Uterus (tissue), 4 donors: ENCODE measurements at places on chromosomes 6 and 20.

GRCh38 chr6:54897462-54898189 is 51.1 kb downstream of the FAM83B start:
- no peaks in the 10 kb centered on the region for H3K4me1 ChIP-seq
- no peak for DNase-seq
- H3K27ac ChIP-seq: no peak overlapping the region
- H3K27me3 ChIP-seq: no peaks in the 10 kb centered on the region
- H3K4me3 ChIP-seq: no peak overlapping the region

DNA sequence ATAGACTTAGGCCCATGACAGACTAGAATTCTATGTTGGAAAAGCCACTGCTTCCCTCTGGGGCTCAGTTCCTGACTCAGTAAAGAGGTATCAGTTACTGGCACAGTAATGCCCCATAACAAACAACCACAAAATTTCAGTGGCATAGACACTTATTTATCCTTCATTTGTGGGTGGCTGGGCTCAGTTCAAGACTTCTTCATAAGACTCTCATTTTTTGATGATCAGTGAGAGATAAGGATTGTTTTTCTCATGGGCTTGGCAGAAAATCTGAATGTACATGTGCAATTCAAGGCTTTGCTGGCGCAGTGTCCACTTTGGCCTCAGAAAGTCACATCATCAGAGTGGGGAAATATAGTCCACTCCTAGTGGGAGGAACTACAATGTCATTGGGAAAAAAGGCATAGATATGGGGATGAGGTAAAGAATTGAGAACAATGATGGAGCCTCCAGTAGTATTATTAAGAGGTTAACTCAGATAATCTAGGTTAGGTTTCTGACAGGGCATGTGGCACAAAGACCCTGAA is 384.6 kb upstream of the FLRT3 start:
- H3K27ac ChIP-seq: no peak overlapping the region
- no peaks in the 10 kb centered on the region for H3K27me3 ChIP-seq
- DNase-seq: no peak
- H3K4me1 ChIP-seq: no peaks in the 10 kb centered on the region
- H3K4me3 ChIP-seq: no peak overlapping the region
- no peaks in the 10 kb centered on the region for H3K36me3 ChIP-seq

- no peaks in the 10 kb centered on the region for H3K4me1 ChIP-seq
- H3K27ac ChIP-seq: no peak overlapping the region
- H3K27me3 ChIP-seq: no peaks in the 10 kb centered on the region
These were observed 336.6 kb downstream of the PACRG start for GRCh38 chr6:163064397-163064796.

DNA sequence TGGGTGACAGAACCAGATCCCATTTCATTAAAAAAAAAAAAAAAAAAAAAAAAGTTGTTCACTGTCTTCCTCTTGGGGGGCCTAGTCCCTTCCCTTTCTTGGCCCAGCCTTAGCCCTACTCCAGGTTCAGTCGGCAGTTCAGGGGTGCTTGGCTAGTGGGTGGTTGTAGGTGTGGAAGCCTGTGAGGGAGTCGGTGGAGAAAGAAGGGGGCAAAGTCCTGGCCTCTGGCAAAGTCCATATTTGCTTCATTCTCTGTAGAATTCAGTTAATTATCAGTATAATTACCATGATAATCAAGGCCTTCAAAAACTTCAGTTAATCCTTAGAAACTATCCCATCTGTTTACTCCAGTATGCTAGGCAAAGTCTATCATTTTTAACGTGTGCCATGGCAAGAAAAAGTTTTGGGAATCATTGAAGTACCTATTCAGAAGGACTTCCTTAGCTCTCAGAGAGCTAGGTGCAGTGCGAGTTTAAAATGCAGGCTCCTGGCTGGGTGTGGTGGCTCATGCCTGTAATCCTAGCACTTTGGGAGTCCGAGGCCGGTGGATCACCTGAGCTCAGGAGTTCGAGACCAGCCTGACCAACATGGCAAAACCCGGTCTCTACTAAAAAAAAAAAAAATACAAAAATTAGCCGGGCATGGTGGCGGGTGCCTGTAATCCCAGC is 205.7 kb upstream of the ARG1 start:
- no peaks in the 10 kb centered on the region for H3K4me1 ChIP-seq
- no peak for DNase-seq
- H3K36me3 ChIP-seq: no peaks in the 10 kb centered on the region

- no peaks in the 10 kb centered on the region for H3K27me3 ChIP-seq
- H3K27ac ChIP-seq: peak overlapping the region; percentile 54
- no peak overlapping the region for H3K4me3 ChIP-seq
These were observed 9.3 kb downstream of the NUDT3 start for GRCh38 chr6:34383161-34383631.

DNA sequence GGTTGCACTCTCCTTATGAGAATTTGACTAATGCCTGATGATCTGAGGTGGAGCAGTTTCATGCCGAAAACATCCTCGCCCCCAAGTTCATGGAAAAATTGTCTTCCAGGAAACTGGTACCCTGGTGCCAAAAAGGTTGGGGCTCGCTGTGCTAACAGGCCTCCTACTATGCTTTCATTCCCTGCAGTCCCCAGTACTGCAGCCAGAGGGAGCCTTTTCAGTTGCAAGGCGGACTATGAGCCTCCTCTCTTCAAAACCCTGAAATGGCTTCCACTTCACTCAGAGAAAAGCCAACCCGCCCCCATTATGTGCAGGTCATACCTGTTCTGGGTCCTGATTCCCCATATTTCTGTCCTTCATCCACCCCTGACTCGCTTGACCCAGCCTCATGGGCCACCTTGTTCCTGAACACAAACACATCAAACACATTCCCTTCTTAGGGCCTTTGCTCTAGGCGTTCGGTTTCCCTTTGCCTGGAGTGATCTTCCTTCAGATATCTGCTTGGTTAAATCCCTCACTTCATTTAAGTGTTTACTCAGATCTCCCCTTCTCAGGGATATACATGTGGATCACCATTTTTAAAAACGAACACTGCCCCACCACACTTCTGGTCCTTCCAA is 173.7 kb downstream of the PHACTR1 start:
- H3K36me3 ChIP-seq: no peaks in the 10 kb centered on the region
- H3K4me3 ChIP-seq: no peak overlapping the region
- H3K4me1 ChIP-seq: no peaks in the 10 kb centered on the region
- DNase-seq: no peak
- no peak overlapping the region for H3K27ac ChIP-seq

- no peak overlapping the region for H3K27ac ChIP-seq
- DNase-seq: no peak
- H3K36me3 ChIP-seq: no peaks in the 10 kb centered on the region
- no peaks in the 10 kb centered on the region for H3K4me1 ChIP-seq
- H3K4me3 ChIP-seq: no peak overlapping the region
- no peaks in the 10 kb centered on the region for H3K27me3 ChIP-seq
These were observed 751.4 kb upstream of the DEFB115 start for GRCh38 chr20:30506100-30506499.

DNA sequence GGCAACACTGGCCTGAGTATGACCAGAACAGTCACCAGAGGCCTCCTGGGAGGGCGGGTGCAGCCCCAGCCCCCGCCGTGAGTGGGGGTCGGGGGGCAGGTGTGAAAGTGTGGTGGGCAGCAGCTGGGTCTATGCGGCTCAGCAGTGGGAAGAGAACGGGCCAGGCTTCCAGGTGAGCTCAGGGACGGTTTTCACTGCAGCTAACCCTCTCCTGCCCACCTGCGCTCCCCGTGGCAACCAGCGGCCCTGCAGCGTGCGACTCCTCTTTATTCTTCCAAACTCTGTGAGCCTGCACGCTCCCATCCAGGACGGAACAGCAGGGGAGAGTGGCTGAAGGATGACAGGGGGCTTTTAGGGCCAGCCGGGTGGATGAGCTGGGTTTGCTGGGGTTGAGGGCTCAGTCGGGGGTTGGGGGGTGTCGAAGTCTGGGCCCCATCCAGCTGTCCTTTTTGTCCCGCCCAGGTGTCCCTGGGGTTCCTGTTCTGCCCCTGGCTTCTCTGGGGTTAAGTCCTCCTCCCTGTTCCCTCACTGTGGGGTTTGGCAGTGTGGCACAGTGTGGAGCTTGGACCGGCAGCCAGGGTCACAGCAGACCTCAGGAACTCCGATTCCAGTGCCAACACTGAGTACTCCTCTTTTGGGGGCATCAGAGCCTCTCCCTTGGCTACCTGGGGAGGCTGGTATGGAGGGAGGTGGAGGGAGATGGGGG is 859 bp upstream of the BIRC7 start:
- H3K27me3 ChIP-seq: no peaks in the 10 kb centered on the region
- no peaks in the 10 kb centered on the region for H3K36me3 ChIP-seq
- H3K4me3 ChIP-seq: no peak overlapping the region
- no peak for DNase-seq
- H3K4me1 ChIP-seq: no peaks in the 10 kb centered on the region
- H3K27ac ChIP-seq: no peak overlapping the region

DNA sequence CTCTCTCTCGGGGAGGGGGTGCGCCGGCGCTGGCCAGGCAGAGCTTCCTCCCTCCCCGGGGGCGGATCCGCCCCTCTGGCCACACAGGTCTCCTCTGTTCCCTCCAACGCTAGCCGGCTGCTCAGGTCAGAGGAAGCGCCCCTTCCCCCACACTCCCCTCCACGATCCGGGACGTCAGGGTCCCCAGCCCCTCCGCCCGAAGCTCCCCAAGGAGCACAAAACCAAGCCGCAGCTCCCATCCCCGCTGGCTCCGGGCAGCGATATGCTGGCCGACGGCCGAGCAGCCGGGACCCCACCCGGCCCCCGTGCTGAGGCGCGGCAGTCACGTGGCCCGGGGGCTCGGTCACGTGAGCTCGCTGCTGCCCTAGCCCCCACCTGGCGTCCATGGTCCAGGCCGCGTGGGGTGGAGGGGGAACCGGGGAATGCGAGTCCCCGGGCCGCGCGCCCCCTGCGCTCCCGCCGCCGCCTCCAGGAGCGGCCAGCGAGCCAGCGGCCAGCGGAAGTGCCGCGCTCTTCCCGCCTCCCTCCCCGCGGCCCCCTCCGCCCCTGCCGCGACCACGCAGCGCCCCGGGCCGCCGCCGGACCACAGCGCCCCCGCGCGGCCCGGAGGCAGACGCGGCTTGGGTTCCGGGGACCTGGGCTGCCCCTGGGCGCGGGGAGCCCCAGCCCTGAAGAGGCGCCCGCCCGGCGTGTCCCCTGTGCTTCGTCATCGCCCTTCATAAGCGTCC is at the start of gene SLC35B2:
SLC35B2 (minus strand) TSS at position 504 of the 728 bp plus-strand sequence; CDS start at position 386, 118 bp downstream.
- H3K4me3 ChIP-seq: peak within 1 kb of the TSS; percentile 89
- DNase-seq: peak; percentile 57
- peaks cover 6% of the 10 kb centered on the region for H3K4me1 ChIP-seq
- H3K27me3 ChIP-seq: no peaks in the 10 kb centered on the region
- H3K27ac ChIP-seq: peak within 1 kb of the TSS; percentile 96

GRCh38 chr6:119985952-119986736 is 636.6 kb upstream of the MAN1A1 start:
- H3K27me3 ChIP-seq: no peaks in the 10 kb centered on the region
- no peak overlapping the region for H3K27ac ChIP-seq
- no peaks in the 10 kb centered on the region for H3K4me1 ChIP-seq
- no peak overlapping the region for H3K4me3 ChIP-seq
- no peaks in the 10 kb centered on the region for H3K36me3 ChIP-seq

GRCh38 chr6:144418959-144419545 is 133.9 kb downstream of the UTRN start:
- no peak for DNase-seq
- no peak overlapping the region for H3K27ac ChIP-seq
- peaks cover 2% of the 10 kb centered on the region for H3K4me1 ChIP-seq

GRCh38 chr6:30820193-30820592 is 64.1 kb upstream of the DDR1 start:
- DNase-seq: no peak
- no peak overlapping the region for H3K4me3 ChIP-seq
- peaks cover 5% of the 10 kb centered on the region for H3K4me1 ChIP-seq
- H3K36me3 ChIP-seq: no peaks in the 10 kb centered on the region
- no peaks in the 10 kb centered on the region for H3K27me3 ChIP-seq

DNA sequence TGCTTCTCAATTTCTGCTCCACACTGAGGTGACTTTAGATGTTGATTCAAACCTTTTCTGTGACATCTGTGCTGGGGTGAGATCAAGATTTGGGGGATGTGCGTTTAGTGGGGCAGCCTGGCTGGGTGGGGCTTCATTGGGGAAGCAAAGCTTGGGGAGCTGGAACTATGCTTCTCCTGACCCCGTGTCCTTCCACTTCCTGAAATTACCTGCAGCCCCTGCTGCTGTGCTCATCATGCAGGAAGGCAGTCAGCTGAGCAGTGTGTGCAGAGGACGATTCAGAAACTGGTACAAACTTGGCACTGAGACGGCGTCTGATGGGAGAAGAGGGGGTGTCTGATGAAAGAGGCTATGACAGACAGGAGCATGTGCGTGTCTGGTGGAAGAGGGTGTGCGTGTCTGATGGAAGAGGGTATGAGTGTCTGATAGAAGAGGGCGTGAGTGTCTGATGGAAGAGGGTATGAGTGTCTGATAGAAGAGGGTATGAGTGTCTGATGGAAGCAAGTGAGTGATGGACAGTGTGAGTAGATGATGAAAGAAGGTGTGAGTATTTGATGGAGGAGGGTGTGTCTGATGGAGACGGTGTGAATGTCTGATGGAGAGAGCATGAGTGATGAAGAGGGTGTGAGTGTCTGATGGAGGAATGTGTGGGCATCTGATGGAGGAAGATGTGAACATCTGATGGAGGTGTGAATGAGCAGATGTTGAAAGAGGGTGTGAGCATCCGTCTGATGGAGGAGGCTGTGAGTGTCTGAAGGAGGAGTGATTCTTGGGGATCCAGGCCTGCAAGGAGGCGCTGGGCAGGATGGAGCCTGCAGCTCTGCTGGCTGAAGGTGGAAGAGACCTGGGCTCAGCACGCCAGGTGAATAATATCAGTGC is 103.4 kb downstream of the SYCP2 start:
- DNase-seq: peak; percentile 6
- H3K4me3 ChIP-seq: no peak overlapping the region
